ENCODE measurements at places on chromosomes 13 and 19. TPM values are rescaled to one million over a fixed set of nuclear protein-coding genes. Genes with fewer than 3 reads are reported as not detected.

Gene TNNI3
- not detected for total RNA-seq

Gene PGLYRP2
- 1.6 TPM for total RNA-seq

Gene CACNA1A
- 1.2 TPM for total RNA-seq

Gene SHD
- total RNA-seq, result not detected

Gene ZNF560
- not detected for total RNA-seq

Gene POLD1
- 16.2 TPM for total RNA-seq

Gene APBA3
- total RNA-seq, result 32.8 TPM

Gene MBD3L3
- not detected for total RNA-seq

Gene PSG2
- not detected for total RNA-seq

Gene TNPO2
- total RNA-seq, result 65.5 TPM

Gene SIAH3
- total RNA-seq, result 0.06 TPM
